ENCODE measurements at places on chromosomes 12 and 14.

- H3K27ac ChIP-seq = no peak overlapping the region
- DNase-seq = no peak
- no peaks in the 10 kb centered on the region for H3K27me3 ChIP-seq
- no peaks in the 10 kb centered on the region for H3K4me1 ChIP-seq
These were observed 57.9 kb downstream of the RFLNA start for GRCh38 chr12:124352839-124353238.

GRCh38 chr12:9756170-9756569 is 4.5 kb downstream of the CD69 start:
- no peak for DNase-seq
- peak overlapping the region; percentile 96 for H3K27ac ChIP-seq
- H3K4me1 ChIP-seq = peaks cover 52% of the 10 kb centered on the region
- H3K36me3 ChIP-seq = peaks cover 69% of the 10 kb centered on the region

GRCh38 chr12:54277823-54278276 is 2.1 kb downstream of the CBX5 start:
- no peak overlapping the region for H3K27ac ChIP-seq
- no peak for DNase-seq
- H3K27me3 ChIP-seq = no peaks in the 10 kb centered on the region
- H3K36me3 ChIP-seq = peaks cover 10% of the 10 kb centered on the region
- H3K4me1 ChIP-seq = peaks cover 72% of the 10 kb centered on the region

- H3K4me1 ChIP-seq = peaks cover 38% of the 10 kb centered on the region
- H3K27me3 ChIP-seq = no peaks in the 10 kb centered on the region
- DNase-seq = no peak
- peaks cover 1% of the 10 kb centered on the region for H3K36me3 ChIP-seq
- no peak overlapping the region for H3K27ac ChIP-seq
- H3K4me3 ChIP-seq = no peak overlapping the region
These were observed 97.9 kb downstream of the RFLNA start for GRCh38 chr12:124392667-124393413.

- H3K4me3 ChIP-seq = no peak overlapping the region
- peak overlapping the region; percentile 29 for H3K27ac ChIP-seq
- no peaks in the 10 kb centered on the region for H3K27me3 ChIP-seq
- peaks cover 4% of the 10 kb centered on the region for H3K4me1 ChIP-seq
- H3K36me3 ChIP-seq = peaks cover 9% of the 10 kb centered on the region
These were observed 21.8 kb downstream of the CCNK start for GRCh38 chr14:99502989-99503421.

DNA sequence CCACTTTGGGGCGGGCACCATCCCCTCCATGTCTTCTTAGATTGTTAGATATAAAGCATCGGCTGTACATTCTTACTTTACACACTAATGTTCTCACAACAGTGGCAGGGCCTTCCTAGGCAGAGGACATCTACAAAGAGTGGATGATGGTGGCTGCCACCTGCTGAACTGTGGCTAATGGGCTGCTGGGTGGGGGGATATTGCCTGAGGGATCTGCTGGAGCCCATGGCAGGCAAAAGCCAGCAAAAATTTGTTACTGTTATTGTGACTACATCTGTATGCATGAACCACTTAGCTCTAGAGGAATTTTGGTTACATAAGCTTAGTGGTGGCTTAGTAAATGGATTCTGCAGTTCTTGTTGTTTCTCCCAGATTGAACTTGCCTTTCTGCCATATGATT is 52.6 kb downstream of the DIP2B start:
- H3K27ac ChIP-seq = peak overlapping the region; percentile 72
- H3K36me3 ChIP-seq = peaks cover 2% of the 10 kb centered on the region
- no peaks in the 10 kb centered on the region for H3K27me3 ChIP-seq
- peaks cover 74% of the 10 kb centered on the region for H3K4me1 ChIP-seq
- DNase-seq = no peak

DNA sequence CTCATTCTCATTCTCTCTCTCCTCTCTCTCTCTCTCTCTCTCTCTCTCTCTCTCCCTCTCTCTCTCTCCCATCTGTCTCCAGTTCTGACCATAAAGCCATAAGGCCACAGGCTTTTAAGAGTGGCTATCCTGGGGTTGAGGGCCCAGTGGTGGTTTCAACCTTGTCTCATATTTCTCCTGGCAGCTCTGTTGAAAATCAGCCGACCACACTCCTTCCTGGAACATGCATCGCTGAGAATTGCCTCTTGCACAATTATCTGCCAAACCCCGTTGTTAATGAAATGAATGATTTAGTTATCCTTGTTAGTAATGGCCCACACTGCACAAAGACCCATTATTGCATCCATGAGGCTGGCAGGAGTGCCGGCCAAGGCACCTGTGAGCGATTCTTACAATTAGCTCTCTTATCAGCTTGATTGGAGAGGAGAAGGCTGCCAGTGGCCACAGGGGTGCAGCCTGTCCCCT is 30.4 kb upstream of the KCNA5 start:
- no peaks in the 10 kb centered on the region for H3K36me3 ChIP-seq
- H3K4me1 ChIP-seq = no peaks in the 10 kb centered on the region
- DNase-seq = no peak
- H3K27ac ChIP-seq = no peak overlapping the region
- H3K4me3 ChIP-seq = no peak overlapping the region
- H3K27me3 ChIP-seq = peaks cover 7% of the 10 kb centered on the region

DNA sequence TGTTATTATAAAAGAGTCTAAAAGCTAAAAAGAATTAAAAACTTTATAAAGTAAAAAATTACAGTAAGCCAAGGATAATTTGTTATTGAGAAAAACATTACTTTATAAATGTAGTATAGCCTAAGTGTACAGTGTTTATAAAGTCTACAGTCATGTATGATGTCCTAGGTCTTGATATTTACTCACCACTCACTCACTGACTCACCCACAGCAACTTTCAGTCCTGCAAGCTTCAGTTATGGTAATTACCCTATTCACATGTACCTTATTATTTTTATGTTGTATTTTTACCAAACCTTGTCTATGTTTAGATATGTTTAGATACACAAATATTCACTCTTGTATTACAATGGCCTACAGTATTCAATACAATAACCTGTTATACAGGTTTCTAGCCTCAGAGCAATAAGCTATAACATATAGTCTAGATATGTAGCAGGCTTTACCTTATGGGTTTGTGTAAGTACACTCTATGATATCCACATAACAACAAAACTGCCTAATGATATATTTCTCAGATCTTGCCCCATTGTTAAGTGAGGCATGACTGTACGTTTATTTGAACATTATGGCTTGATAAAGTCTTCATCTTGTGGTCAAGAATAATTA is 113.7 kb upstream of the KITLG start:
- no peaks in the 10 kb centered on the region for H3K4me1 ChIP-seq
- H3K27ac ChIP-seq = no peak overlapping the region
- DNase-seq = no peak
- no peaks in the 10 kb centered on the region for H3K36me3 ChIP-seq
- no peaks in the 10 kb centered on the region for H3K27me3 ChIP-seq

DNA sequence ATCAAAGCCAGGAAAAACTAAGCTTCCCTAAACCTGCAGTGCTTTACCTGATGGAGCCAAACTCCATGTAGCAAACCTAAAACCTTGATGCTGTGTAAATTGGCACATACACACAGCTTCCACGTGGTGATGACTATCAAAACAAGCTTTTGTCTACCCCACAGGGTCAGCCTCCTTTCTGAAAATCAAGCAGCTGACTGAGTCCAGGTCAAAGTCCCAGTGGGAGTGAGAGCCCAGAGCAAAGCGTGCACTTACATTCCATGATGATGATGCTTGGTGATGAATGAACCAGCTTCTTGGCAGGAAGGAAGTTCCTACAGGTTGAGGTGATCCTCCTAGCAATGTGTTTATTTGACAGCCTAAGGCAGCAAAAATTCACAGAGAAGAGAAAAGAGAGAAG is 630.0 kb upstream of the TBX3 start:
- H3K36me3 ChIP-seq = no peaks in the 10 kb centered on the region
- H3K27ac ChIP-seq = no peak overlapping the region
- peaks cover 6% of the 10 kb centered on the region for H3K27me3 ChIP-seq
- no peak overlapping the region for H3K4me3 ChIP-seq

DNA sequence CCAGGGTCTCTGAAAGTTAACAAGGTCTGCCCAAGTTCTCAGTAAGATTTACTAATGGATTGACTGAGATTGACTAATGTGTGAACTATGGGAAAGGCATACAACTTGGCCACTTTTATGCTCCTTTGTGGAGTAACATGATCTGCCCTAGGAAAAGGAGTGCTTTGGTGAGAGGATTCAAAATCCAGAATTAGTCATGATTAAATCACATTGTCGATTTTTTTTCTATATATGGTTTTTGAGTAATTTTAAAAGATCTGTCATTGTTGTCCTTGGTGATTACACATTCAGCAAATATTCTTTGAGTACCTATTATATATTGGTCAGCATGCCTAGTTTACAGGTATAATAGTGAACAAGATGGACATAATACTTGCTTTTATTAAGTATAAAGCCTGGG is 147.7 kb upstream of the SYT10 start:
- H3K27ac ChIP-seq = no peak overlapping the region
- H3K4me1 ChIP-seq = no peaks in the 10 kb centered on the region
- H3K4me3 ChIP-seq = no peak overlapping the region
- DNase-seq = no peak

DNA sequence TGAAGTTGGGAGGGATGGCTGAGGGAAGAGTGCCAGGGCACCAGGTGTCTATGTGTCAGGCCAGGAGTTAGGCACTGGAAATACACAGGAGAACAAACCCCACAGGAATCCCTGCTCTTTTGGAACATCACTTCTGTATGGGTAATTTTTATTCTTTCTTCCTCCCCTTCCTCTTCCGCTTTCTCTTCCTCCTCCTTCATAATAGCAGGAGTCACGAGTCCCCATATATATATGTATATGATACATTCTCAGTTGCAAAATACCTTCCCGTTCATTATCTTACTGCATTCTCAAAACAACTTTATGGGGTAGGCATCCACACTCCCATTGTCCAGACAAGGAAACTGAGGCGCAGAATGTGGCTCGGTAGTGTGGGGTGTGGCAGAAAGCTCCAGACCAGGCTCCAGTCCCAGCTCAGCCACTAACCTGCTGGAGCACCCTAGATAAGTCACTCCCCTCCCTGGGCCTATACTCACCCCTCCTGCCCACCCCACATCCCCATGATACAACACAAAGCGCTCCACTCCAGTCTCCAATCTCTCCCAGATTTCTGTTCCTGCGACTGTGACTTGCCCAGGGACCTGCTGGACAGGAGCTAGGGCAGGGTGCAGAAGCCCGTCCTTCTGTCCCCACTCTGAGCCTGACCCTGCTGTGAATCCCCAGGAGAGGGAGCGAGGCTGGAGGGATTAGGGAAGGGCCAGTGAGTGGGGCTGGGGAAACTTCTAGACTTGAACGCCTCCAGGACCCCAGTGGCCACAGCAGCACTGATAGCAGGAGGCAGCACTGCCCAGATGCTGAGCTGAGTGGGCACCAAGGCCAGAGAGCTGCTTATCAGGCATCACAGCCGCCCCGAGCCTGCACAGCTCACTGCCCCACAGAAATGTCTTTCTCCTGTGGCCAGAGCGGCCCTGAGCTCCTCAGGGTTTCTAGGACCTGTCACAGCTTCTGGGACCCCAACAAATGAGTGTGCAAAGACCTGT is 1.4 kb upstream of the AQP2 start:
- no peak overlapping the region for H3K4me3 ChIP-seq
- H3K27ac ChIP-seq = no peak overlapping the region
- peaks cover 7% of the 10 kb centered on the region for H3K27me3 ChIP-seq
- DNase-seq = no peak
- no peaks in the 10 kb centered on the region for H3K36me3 ChIP-seq
- H3K4me1 ChIP-seq = peaks cover 23% of the 10 kb centered on the region

DNA sequence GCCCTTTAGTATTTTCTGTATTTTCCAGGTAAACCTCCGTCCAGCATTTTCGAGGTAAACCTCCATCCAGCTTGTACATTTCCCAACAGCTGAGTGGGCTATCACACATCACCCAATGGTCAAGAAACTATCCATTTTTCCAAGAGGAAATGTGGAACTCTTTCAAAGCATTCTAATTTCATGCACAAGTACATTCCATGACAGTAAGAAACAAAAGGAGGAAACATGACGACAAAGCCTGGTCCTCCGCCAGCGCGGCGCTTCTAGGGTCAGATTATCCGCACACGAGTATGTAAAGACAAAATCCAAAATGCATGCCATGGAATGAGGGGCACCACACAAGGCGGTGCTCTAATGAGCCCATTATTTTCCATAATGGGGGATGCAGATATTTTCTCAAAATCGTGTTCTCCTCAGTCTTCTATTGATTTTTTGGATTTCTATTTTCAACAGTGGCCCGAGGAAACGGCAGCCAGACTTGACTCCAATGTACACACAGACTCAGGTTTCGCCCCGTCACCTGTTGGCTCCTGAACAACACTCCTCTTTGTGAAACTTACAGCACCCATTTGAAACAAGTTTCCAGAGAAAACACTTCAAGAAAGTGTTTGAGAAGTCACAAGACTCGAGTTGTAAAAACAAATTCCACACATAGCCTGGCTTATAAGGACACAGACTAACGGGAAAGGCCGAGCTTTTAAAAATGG is 107.4 kb downstream of the PRICKLE1 start:
- H3K36me3 ChIP-seq = peaks cover 2% of the 10 kb centered on the region
- H3K27me3 ChIP-seq = peaks cover 77% of the 10 kb centered on the region
- H3K27ac ChIP-seq = no peak overlapping the region
- H3K4me3 ChIP-seq = peak overlapping the region; percentile 85
- H3K4me1 ChIP-seq = peaks cover 15% of the 10 kb centered on the region

- no peak overlapping the region for H3K27ac ChIP-seq
- peaks cover 4% of the 10 kb centered on the region for H3K4me1 ChIP-seq
- peaks cover 54% of the 10 kb centered on the region for H3K27me3 ChIP-seq
- H3K36me3 ChIP-seq = no peaks in the 10 kb centered on the region
- DNase-seq = peak; percentile 33
These were observed 6.2 kb upstream of the PLEKHH1 start for GRCh38 chr14:67526676-67527459.

DNA sequence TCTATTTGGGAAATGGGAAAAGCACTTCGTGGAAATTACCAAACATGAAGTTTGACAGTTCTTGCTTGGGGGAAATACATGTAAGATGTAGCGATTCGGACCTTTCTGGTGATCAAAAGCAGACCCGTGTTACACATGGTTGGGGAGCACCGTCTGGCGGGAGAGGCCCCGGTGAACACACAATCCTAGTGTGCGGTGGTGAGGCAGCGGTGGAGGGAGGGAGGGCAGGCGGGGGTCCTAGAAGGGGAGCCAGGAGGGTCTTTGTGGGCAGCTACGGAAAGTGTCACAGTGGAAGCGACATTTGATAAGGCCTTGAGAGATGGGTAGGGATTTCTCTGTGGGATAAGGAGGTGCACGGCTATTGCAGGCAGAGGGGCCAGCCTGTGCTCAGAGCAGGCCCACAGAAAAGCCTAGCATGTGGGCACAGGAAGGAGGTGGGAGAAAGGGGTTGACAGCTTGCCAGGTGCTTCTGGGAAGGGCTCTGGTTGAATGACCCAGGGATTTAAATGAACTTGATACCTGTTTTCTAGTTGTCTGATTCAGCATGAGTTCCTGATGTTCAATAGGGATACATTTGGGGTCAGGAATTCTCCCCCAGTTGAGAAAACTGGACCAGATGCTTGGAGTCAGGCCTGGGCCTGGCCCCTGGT is 7.2 kb downstream of the MVK start:
- H3K36me3 ChIP-seq = no peaks in the 10 kb centered on the region
- no peak for DNase-seq
- H3K27me3 ChIP-seq = no peaks in the 10 kb centered on the region
- no peak overlapping the region for H3K27ac ChIP-seq

- H3K27ac ChIP-seq = peak overlapping the region; percentile 47
- H3K36me3 ChIP-seq = peaks cover 3% of the 10 kb centered on the region
- H3K4me3 ChIP-seq = no peak overlapping the region
- H3K4me1 ChIP-seq = peaks cover 80% of the 10 kb centered on the region
- H3K27me3 ChIP-seq = no peaks in the 10 kb centered on the region
These were observed 12.2 kb upstream of the GPR68 start for GRCh38 chr14:91256661-91257060.

- DNase-seq = no peak
- no peak overlapping the region for H3K27ac ChIP-seq
- H3K27me3 ChIP-seq = no peaks in the 10 kb centered on the region
- H3K4me1 ChIP-seq = peaks cover 8% of the 10 kb centered on the region
- no peak overlapping the region for H3K4me3 ChIP-seq
These were observed 158.9 kb upstream of the BTG1 start for GRCh38 chr12:92304371-92305055.

Data from activated T-cell treated with anti-CD3 and anti-CD28 coated beads, Interleukin-2, amount 50 U/mL, for 72 hours (primary cell).